ENCODE measurements at places on chromosomes 2 and 18. TPM values are rescaled to one million over a fixed set of nuclear protein-coding genes. Genes with fewer than 3 reads are reported as not detected.

The RGPD3 gene
- 0.20 TPM for total RNA-seq

The SERPINB3 gene
- not detected for total RNA-seq

The SLC16A14 gene
- 0.55 TPM for total RNA-seq

The SKOR2 gene
- total RNA-seq, result not detected

- H3K36me3 ChIP-seq, result peaks cover 4% of the 10 kb centered on the region
- no peaks in the 10 kb centered on the region for H3K27me3 ChIP-seq
- peaks cover 29% of the 10 kb centered on the region for H3K4me1 ChIP-seq
- H3K27ac ChIP-seq, result no peak overlapping the region
These were observed 36.2 kb downstream of the XDH start for GRCh38 chr2:31378389-31378788.

DNA sequence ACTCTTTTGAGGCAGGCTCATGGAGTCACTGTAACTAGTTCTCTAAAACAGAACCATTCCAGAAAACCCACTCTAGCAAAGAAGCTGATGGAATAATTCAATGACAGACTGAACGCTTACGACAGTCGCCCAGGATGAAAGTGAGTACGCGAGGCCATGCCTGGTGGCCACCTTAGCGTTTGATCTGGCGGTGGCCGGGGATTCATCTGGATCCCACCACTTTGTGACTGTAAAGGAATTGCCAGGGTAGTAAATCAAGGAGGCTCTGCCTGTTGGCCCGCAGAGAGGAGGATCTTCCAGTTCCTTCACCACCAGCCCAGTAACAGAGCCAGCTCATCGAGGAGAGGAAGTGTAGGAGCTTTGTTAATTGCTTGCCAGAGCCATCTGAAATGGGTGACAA lies 34.6 kb downstream of the GREB1 start:
- no peak for DNase-seq
- H3K4me1 ChIP-seq, result no peaks in the 10 kb centered on the region
- H3K4me3 ChIP-seq, result no peak overlapping the region

GRCh38 chr18:48607056-48607984 lies 68.5 kb downstream of the CTIF start:
- no peak for DNase-seq
- no peak overlapping the region for H3K27ac ChIP-seq
- H3K4me1 ChIP-seq, result no peaks in the 10 kb centered on the region
- no peaks in the 10 kb centered on the region for H3K36me3 ChIP-seq
- no peaks in the 10 kb centered on the region for H3K27me3 ChIP-seq

- no peak overlapping the region for H3K27ac ChIP-seq
- H3K4me3 ChIP-seq, result no peak overlapping the region
- H3K36me3 ChIP-seq, result no peaks in the 10 kb centered on the region
- H3K4me1 ChIP-seq, result peaks cover 6% of the 10 kb centered on the region
- no peak for DNase-seq
These were observed 202.7 kb downstream of the AGPS start for GRCh38 chr2:177595126-177595845.

- no peak overlapping the region for H3K4me3 ChIP-seq
- no peak overlapping the region for H3K27ac ChIP-seq
- no peaks in the 10 kb centered on the region for H3K27me3 ChIP-seq
These were observed 164.0 kb downstream of the EN1 start for GRCh38 chr2:118683460-118683859.

DNA sequence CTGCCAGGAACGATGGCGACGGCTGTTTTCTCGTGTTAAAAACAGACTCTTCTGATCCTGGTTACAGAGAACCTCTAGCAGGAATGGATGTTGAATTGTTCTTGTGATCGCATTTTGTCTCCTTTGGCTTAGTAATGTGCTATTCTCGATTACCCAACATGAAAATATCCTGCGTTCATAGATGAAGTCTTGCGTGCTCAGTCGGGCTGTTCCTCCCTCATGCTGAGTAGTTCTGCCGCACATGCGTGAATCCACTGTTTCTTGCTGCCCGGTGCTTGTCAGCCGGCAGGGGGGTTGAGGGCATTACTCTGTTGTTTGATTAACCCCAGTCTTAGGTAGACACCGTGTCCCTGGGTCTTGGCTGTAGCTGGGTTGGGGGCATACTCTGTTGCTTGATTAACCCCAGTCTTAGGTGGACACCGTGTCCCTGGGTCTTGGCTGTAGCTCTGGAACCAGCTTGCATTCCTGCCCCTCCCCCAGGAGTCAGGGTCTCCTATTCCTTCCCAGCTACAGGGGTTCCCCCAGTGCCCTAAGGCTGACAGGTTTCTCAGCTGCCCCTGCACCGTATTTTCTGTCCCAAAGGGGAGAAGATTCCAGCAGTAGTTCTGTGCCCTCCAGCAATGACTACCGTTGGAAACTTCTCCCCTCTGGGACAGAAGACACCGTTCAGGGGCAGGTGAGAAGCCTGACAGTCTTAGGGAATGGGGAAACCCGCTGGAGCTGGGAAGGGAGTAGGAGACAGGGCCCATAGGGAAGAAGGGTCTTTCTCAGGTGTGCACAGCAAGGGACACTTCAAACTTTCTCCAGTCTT lies 22.1 kb upstream of the ASB1 start:
- no peak overlapping the region for H3K4me3 ChIP-seq
- H3K4me1 ChIP-seq, result peaks cover 7% of the 10 kb centered on the region
- no peak for DNase-seq
- H3K27ac ChIP-seq, result no peak overlapping the region
- H3K27me3 ChIP-seq, result no peaks in the 10 kb centered on the region
- H3K36me3 ChIP-seq, result no peaks in the 10 kb centered on the region

GRCh38 chr2:152363936-152364335 lies 29.0 kb downstream of the FMNL2 start:
- peaks cover 5% of the 10 kb centered on the region for H3K27me3 ChIP-seq
- DNase-seq, result no peak
- no peak overlapping the region for H3K27ac ChIP-seq
- no peaks in the 10 kb centered on the region for H3K36me3 ChIP-seq
- H3K4me1 ChIP-seq, result peaks cover 1% of the 10 kb centered on the region

GRCh38 chr2:47737-48136 lies 1.4 kb upstream of the FAM110C start:
- peaks cover 16% of the 10 kb centered on the region for H3K36me3 ChIP-seq
- peaks cover 48% of the 10 kb centered on the region for H3K27me3 ChIP-seq
- DNase-seq, result no peak
- H3K4me1 ChIP-seq, result peaks cover 28% of the 10 kb centered on the region
- H3K27ac ChIP-seq, result no peak overlapping the region
